GM12891 (cell line): ENCODE measurements at places on chromosomes 16 and 17.

DNA sequence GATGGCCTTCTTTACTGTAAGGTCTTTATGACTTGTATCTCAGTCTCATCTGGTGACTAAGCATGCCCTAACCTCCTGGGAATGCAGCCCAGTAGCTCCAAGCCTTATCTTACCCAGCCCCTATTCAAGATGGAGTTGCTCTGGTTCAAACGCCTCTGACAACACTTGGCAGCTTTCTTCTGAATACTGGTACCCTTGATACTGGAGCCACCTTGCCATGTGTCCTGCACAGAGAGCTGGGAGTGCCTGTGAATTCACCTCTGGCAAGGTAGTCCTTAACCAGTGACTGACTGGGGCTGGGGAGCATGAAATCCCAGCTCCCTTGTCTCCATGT, 17.2 kb downstream of the NUDT7 start:
- DNase-seq = no peak

DNA sequence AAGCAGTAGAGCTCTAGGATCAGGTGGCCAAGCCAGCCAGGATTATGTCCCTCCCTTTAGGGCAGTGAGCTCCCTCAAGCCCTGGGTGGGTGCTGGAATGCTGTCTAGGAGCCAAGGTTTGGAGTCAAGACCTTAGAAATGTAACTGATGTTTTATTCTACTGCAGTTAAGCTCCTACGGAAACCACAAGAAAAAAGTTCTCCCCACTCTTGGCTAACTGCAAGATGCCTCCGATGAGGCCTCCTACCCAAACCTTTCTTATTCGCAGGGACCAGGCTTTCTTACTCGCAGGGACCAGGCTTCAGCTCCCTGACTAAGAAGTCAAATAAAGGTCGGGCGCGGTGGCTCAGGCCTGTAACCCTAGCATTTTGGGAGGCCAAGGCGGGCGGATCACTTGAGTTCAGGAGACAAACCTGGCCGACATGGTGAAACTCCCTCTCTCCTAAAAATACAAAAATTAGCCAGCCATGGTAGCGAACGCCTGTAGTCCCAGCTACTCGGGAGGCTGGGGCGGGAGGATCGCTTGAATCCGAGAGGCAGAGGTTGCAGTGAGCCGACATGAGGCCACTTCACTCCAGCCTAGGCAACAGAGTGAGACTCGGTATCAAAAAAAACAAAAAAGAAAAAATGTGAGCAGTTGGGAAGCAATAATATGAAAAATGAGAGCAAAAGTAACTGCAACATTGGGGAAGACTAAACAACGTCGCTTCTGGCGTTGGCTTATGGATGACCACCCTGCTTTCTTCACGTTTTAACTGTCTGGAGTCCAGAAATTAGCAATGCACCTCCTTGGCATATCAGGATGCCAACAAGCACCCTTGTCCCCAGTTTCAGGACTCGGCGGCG, 31.7 kb upstream of the ARL4D start:
- DNase-seq = no peak

GRCh38 chr17:6350806-6351205, 84.1 kb downstream of the AIPL1 start:
- DNase-seq = no peak

GRCh38 chr17:56108811-56109284, 44.4 kb upstream of the ANKFN1 start:
- DNase-seq = no peak

DNA sequence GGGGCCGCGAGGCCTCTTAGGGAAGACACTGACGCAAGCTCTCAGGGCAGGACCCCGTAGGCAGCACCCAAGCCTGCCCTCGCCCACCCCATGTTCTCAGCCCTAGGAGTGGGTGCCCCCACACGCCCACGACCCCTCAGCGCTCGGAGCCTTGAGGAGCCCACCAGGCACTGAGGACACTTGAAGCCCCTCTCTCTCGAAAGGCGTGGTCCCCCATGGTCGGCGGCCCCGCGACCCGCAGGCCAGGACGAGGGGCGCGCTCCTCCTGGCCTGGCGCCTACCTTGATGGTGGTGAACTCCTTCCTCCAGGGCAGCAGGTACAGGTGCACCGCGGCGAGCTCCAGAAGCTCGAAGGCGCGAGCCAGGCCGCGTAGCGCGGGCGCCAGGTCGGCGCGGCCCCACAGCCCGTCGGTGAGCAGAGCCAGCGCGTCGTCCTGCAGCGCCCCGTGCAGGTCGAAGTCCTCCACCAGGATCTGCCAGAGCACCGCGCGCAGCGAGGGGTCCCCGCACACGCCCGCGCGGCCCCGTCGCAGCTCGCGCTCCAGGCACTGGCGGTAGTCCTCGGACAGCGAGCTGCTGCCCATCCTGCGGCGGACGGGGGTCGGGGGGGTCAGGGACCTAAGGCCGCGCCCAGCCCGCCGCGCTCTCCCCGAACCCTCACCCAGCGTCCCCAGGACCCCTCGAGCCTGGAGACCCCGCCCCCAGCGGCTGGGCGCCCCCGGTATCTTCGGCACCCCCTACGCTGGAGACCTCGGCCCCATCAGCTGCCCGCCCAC, 668 bp downstream of the SPATA2L start:
- no peak for DNase-seq

GRCh38 chr17:72354071-72354470, 233.3 kb downstream of the SOX9 start:
- DNase-seq = no peak

- DNase-seq = no peak
Measured at GRCh38 chr17:41003926-41004325, 4.2 kb upstream of the KRTAP3-2 start.

DNA sequence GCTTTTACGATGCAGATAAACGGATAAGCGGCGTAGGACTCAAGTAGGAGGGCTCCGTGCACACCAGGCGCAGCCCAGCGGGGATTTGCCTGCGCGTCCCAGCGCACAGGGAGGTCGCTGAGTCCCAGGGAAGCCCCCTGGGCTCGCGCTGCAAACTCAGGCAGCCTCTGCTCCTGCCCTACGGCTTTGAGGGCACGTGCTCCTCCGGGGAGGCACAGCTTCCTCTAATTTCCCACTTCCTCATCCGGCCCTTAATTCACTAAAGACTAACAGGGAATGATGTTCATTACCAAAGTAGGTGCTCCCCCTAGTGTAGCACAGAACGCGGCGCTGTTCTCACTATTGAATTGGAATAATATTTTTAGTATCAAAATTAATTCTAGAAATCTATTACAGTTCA, 825.4 kb downstream of the KCNJ18 start:
- no peak for DNase-seq

GRCh38 chr17:60745544-60745943, 67.9 kb downstream of the BCAS3 start:
- DNase-seq = no peak

- DNase-seq = no peak
Measured at GRCh38 chr17:42784409-42784808, 4.0 kb downstream of the WNK4 start.

DNA sequence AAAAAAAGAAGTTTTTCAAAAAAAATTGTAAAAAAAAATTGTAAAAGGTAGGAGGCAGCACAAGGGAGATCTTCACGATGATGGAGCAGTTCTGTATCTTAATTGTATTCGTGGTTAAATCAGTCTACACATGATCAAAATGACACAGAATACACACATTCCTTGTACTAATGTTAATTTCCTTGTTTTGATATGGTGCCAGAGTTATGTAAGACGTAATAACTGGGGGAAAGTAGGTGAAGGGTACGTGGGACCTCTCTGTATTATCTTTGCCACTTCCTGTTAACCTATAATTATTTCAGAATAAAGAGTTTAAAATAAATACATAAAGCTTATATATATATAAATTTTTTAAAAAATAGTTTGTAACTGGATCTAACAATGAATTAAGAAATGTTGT, 36.8 kb downstream of the HELZ start:
- DNase-seq = no peak

DNA sequence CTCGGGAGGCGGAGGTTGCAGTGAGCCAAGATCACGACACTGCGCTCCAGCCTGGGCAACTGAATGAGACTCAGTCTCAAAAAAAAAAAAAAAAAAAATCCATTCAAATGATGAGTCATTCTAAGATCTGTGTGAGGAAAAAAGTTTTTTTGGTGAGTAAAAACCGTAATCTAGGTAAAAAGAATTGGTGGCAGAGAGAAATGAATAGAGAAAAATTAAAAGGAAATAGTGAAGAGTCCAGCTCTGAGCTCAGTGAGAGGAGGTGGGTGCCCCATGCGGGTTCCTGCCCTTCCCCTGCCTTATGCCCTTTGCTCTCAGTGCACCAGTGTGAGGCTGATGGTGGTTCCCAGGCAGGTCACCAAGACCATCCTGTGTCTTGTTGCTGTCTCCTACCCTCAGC, 20.9 kb downstream of the GAN start:
- no peak for DNase-seq

GRCh38 chr17:3660311-3660891, 8.0 kb downstream of the TAX1BP3 start:
- no peak for DNase-seq

DNA sequence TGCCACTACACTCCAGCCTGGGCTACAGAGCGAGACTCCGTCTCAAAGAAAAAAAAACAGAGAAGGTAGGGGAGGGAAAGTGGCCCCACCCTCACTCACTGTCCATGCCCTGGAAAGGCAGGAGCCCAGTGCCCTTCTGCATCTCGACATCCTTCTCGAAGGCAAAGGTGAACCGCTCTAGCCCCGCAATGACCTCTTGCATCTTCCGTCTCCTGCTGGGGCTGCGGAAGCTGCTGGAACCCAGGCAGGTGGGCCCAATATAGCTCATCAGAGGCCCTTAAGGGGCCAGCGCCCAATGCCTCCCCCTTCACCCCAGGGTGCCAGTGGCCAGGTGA, at the start of gene CPSF4L:
Gene CPSF4L (minus strand): TSS at position 264 of the 335 bp plus-strand sequence. CDS start 62 bp downstream, at position 202.
- no peak for DNase-seq

DNA sequence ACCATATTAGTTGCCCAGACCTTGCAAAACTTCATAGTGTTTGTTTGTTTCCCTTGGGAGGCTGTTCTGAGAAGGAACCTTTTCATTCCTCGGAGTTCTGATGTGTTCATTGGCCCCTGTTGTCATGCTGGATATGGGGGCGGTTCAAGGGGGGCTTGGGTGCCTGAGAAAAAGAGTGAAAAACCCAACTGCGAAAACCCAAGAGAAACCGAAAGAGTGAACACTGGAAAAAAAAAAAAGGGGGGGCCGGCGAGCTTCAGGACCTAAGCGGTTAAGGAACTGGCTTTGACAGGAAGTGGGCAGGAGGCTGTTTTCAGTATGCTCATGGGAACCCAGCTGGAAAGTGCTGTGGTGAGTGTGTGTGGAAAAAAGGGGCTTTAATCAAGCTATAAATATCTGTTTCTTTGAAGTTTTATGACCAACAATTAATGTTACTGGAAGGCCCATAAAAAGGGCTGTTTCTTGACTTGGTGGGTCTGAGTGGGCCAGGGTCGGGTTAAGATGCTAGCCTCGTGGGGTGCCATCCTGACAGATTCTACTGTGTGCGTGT, 510.7 kb downstream of the MAF start:
- DNase-seq = no peak

DNA sequence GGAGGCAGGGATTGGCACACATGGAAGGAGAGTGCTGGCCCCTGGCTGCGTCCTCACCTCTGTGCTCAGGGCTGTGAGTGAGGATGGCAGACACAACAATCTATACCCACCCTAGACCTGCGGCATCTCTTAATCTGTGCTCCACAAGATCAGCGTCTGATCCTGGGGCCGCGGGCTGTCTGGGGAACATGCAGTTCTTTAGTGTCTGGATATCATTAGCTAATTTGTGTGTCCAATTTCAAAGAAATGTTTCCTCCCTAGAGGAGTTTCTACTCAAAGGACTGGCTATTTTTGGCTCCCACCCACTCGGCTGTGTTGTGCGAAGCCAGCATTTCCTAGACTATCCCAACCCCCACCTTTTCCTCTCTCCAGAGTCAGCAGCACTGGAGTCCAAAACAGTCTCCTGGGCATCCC, 93.8 kb downstream of the GRIN2A start:
- DNase-seq = no peak

- no peak for DNase-seq
Measured at GRCh38 chr16:78918805-78919305, 681.7 kb downstream of the MAF start.

GRCh38 chr17:34076743-34077631, 178.1 kb upstream of the CCL2 start:
- DNase-seq = no peak

- DNase-seq = no peak
Measured at GRCh38 chr17:28326114-28326513, 7.1 kb downstream of the TMEM97 start.

- peak; percentile 58 for DNase-seq
Measured at GRCh38 chr17:7436556-7437368, 1.5 kb downstream of the TMEM102 start.

- DNase-seq = no peak
Measured at GRCh38 chr17:16954521-16954920, 17.4 kb downstream of the TNFRSF13B start.

DNA sequence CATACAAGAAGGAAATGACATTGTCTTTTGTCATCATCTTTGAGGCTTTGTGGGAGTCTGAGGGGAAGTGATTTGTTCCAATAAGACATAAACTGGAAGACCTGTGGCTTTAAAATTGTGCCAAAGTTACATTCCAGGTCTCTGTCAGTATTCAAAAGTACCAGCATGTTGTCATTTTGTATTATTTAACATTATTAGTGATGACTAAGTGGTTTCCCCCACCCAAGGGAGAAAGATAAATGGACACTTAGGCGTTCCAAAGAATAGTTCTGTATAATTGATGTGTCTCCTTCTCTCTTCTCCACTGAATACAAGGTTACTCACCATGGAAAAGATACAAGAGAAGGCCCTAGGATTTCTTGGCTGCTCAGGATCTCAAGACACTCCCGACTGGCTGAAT, 3.8 kb downstream of the CFAP97D1 start:
- DNase-seq = no peak

GRCh38 chr17:50675627-50676026, 32.1 kb downstream of the ANKRD40 start:
- DNase-seq = no peak

GRCh38 chr17:34075076-34075475, 180.0 kb upstream of the CCL2 start:
- DNase-seq = no peak

DNA sequence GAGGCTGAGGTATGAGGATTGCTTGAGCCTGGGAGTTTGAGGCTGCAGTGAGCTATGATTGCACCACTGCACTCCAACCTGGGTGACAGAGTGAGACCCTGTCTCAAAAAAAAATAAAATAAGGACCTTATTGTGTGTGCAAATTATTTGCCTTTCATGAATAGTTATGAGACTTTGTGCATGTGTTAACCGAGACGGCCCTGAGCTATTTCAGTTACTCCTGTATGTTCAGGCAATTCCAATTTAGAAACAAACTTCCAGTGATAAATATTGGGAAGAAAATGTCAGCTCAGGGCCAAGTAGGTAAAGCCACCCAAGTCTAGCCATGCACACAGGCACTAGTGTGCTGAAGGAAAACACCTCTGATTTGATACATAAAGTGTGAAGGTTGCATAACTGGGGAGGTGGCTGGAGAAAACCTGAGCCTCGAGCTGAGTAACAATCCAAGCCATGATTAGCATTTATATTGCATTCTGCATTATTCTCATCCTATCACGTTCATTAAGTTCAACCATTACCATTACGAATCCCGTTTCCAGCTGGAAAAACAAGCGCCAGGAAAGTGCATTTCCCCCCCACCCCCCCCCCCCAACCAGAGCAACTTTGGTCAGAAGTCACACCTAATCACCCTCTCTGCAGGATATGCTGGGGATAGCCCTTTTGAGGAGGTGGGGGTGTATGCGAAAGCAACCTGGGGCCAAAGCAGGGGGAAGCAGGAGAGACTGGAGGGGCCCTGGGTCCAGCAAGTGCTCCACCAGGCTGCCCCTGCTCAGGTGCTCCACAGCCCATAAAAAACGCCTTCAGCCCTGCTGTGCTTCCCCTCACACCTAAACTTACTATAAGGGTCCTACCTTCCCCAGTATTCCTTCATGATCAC, 18.6 kb upstream of the ENDOV start:
- DNase-seq = no peak

GRCh38 chr16:87463722-87464690, 28.8 kb downstream of the ZCCHC14 start:
- DNase-seq = peak; percentile 42
